ENCODE measurements at places on chromosomes 13 and 19.
A peak's percentile ranks its signal among the peaks of the same experiment; 100 is the strongest.

DNA sequence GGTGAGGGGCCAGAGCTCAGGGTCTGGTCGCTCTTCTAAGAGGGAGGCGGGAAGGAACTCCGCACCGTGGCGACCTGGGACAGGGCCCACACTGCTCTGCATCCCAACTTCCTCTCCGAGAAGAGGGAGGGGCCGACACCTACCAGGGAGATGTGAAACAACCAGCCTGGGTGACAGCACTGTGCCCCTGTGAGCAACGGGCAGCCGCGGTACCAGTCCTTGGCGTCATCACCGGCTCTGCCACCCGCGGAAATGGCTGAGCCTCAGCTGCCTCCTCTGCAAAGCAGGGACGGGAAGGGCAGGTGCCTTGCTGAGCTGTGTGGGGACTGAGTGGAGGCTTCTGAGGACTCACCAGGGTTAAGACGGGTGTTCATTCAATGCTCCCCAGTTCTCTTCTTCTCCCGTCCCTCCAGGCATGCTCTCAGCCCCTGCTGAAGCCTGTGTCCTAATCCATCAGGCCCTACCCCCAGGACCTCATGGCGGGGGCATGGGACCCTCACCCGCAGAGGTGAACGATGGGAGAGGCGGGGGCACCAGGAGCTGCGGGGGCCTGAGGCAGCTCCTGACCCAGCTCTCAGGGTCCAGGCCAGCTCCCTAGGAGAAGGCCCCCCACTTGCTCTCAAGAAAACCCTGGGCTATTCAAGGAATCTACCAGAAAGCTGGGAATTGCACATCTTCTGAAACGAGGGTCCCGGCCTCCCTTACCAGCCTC lies 9.3 kb downstream of the ZNF787 start:
- DNase-seq = no peak

DNA sequence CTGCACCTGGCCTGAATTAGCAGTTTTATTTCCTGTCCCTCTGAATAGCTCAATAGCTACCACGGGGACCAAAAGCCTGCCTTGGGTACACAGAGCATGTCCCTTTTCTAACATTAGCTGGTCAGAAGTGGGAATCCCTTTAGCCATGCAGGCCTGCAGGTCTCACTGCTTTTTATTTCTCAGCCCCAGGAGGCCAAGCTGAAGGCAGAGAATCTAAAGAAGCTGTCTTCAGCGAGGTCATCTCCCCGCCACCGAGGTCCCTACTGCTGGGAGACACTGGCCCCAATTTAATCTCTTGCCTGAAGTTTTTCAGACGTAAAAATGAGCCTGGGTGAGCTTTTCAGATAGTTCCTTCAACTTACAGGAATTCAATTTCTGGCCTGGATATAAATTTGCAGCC lies 40.7 kb downstream of the PIN1 start:
- no peak for DNase-seq

GRCh38 chr13:114264886-114265611 lies 16.4 kb upstream of the UPF3A start:
- DNase-seq = no peak

DNA sequence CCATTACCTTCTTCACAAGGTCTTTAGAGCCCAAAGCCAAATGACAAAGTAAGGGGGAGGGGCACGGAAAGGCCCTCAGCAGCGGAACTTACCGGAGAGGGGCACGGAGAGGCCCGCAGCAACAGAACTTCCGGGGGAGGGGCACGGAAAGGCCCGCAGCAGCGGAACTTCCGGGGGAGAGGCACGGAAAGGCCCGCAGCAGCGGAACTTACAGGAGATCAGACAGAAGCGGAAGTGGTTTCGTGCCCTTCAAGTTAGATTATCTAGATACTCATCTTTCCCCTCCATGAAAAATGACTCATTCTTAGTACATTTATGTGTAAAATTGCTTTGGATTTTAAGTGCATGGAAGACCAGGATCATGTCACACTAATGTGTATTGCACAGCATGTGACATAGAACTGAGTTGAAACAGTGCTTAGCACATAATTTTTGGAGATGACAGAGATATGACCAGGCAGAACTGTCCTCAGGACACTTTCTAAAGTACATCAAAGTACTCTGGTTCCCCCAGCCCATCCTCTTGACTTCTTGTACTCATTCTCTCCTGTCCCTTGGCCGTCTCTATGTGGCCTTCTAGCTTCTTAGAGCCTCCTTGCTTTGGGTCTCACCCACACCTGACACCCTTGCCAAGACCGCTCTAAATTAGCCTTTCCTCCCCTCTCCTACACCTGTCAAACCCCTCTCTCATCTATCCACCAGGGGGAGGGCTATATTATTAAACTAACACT lies 25.7 kb upstream of the TPTE2 start:
- no peak for DNase-seq

DNA sequence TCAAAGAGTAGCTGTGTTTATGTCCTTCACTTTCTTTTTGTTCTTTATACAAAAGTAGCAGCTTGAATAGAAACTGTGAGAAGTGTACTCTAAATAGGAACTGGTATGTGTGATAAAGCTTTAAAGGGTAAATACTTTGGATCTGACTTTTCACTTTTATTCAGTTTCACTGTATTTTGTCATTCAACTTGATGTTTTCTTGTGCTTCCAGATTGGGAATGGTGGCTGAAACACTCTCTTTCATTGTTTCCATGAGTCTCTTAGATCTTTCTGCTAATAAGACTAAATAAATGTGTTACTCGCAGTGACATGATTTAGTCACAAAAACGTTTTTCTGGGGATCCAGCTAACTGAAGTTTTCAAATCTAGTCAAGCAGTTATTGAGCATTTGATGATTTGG lies 133.2 kb downstream of the GPC5 start:
- DNase-seq = no peak

- no peak for DNase-seq
Observed at GRCh38 chr13:109002934-109003333, 373.5 kb downstream of the MYO16 start.

DNA sequence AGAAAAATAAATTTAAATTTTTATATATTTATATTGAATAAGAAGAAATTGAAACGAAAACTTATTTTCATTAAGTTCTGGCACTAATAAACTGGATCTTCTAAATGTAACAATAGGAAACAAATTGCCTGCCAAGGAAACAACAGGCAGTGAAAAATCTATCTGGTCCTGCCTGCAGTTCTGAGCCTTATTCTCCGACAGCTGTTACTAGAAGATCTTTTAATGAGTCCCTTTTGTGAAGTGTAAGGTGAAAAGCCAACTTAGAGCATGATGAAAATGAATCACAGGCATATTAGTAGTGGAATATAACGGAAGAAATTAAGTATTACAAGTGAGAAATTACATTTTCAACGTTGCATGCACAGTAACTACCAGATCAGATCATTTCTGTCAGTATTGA lies 1002.7 kb upstream of the PCDH20 start:
- DNase-seq = no peak

DNA sequence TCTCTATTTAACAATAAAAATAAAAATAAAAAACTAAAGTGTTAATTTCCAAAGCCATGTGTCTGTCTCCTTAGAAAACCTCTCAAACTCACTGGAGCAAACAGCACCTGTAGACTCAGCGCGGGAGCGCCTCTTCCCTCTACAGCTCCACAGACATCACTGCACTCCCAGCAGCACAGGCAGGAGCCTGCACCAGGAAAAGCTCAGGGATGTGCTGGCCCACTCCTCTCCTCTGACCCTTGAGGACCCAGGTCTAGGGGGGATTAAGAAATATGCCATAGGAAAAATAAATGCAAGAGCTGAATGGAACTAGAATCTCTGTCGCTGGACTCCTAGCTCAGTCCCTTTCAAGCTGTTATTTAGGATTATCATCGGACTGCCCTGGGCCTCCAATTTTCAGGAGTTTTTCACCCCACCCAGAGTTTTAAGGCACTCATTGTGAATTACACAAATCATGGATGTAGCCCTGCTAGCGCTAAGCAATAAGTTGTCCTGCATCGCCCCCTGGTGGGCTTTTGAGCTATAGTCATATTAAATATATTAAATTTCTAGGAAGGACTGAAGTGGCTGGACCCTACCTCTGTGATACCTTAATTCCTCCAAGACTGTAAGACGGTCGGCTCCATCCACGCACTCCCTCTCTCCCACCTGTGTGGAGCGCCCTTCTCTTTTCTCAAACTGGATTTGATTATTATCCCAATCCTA lies 333.9 kb downstream of the UQCRFS1 start:
- DNase-seq = peak; percentile 21

DNA sequence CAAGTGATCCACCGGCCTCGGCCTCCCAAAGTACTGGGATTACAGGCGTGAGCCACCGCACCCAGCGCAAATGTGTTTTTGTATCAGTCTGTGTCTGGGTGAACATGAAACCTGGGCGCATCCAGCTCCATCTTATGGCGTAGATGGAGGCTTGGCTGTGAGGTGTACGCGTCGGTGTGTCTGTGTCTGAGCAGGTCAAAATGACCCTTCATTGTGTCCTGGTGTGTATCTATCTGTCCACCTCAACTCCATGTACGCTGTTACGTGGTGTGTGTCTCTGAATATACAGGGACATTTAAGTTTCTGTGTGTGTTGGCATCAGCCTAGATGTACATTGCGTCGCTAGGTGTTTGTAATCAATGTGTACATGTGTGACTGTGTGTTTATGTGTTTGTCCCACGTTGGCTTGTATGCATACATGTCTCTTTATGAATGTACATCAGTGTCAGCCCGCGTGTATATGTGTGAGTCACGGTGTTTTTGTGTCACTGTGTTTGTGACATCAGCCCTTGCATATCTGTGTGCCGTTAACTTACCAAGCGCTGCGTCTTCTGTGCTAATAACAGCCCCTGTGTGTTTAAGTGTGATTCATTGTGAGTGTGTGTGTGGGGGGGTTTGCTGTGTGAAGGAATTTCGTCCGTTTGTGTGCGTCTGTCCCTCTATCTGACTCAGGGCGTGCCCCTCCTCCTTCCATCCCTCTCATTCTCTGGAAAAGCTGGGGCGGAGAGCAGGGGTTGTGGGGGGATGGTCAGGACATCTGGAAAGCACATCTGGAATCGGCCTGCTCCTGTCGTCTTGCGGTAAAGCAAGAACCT lies 6.4 kb downstream of the AXL start:
- no peak for DNase-seq

DNA sequence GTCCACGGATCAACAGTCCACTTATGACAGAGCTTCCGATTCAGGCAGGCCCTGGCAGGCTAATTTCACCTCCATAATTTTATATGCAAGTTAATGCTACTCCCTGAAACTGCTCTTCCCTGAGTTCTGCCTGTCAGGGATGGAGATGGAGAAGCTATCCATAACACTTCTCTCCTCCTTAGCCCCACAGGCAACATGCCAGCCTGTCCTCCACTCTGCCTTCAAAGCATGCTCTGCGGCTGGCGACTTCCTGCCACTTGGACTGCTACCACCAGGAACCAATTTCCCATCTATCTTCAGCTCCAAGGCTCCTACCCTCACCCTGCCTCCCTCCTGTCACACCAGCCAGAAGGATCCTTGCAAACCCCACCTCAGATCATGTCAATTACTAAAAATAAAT lies 35.4 kb downstream of the GSX1 start:
- no peak for DNase-seq

Measured in D721Med (cell line).